Thoracic aorta (tissue), 2 donors: ENCODE measurements at places on chromosomes 11 and 22. TPM values are rescaled to one million over a fixed set of nuclear protein-coding genes. Genes with fewer than 3 reads are reported as not detected.

CD3D gene
- total RNA-seq = 1.6 TPM

GLYATL1B gene
- not detected for total RNA-seq

ST13 gene
- 105 TPM for total RNA-seq

GRCh38 chr11:17641792-17642350 is 77.5 kb upstream of the MYOD1 start:
- H3K36me3 ChIP-seq = no peaks in the 10 kb centered on the region
- no peak overlapping the region for H3K27ac ChIP-seq
- no peaks in the 10 kb centered on the region for H3K4me1 ChIP-seq
- DNase-seq = no peak
- H3K4me3 ChIP-seq = no peak overlapping the region

DNA sequence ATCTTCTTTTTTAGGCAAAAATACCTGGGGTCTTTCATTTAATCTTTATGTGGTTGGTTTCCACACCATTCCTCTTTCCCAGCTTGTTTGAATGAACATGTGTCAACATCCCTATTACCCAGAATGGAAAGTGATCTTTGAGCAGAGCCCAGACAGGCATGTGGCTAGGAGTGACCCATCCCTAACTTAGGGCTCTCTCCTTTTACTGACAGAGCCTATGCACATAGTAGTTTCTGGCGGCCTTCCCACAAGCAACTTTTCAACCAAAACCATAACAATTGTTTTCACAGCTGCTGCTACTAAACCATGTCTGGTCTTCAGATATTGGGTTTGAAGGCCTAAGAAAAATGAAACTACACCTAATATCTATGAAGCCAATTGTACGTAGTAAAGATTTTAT is 107.5 kb downstream of the TENM4 start:
- H3K36me3 ChIP-seq = no peaks in the 10 kb centered on the region
- DNase-seq = no peak
- no peak overlapping the region for H3K27ac ChIP-seq
- H3K27me3 ChIP-seq = no peaks in the 10 kb centered on the region

DNA sequence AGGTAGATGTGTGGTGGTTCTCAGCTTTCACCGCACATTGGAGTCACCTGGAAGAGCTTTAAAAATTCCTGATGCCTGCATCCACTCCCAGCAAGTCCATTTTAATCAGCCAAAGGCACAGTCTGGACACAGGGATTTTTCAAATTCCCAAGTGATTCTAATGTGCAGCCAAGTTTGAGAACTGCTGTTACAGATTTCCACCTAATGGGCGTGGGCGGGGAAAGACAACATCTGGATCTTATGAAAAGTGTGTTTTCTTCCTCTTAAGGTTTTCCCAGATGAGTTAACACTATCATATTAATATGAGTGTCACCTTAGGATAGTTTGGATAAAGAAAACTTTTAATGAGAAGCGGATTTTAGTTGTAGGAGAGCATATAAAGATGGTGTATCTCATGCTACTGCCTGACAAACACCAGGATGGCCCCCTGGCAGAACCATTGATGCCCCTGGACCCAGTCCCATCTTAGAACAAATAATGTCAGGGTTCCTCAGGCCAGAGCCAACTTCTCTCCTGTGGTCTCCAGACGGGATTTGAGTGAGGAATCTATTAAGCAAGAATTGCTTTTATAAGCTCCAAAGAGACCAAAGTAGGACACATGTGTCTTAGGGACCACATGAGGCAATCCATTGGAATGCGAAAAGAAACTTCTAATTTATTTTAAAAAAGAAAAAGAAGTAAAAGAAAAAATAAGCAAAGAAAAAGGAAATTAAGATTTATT is 31.9 kb downstream of the POU2AF1 start:
- no peak overlapping the region for H3K4me3 ChIP-seq
- no peaks in the 10 kb centered on the region for H3K27me3 ChIP-seq
- DNase-seq = no peak
- H3K4me1 ChIP-seq = peaks cover 9% of the 10 kb centered on the region
- no peaks in the 10 kb centered on the region for H3K36me3 ChIP-seq

DNA sequence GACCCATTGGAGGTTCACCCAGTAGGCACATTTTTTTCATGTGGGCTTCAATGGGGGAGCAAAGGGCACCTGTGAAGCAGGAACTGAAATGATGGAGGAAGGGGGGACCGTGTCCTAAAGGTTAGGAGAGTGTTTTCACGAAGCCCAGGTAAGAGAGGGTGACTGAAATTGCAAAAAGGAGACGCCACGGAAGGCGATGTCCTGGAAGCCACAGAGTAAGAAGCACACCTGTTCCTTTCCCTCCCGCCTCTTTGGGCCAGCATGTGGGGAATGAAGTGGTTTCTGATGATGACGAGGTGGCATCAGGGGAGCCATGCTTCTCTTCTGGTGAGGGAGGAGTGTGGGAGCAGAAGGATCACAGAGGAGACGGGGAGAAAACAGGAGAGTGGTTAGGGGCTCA is 37.0 kb upstream of the MICAL2 start:
- DNase-seq = no peak
- no peaks in the 10 kb centered on the region for H3K36me3 ChIP-seq
- H3K27me3 ChIP-seq = no peaks in the 10 kb centered on the region
- no peak overlapping the region for H3K4me3 ChIP-seq
- peaks cover 6% of the 10 kb centered on the region for H3K4me1 ChIP-seq
- H3K27ac ChIP-seq = no peak overlapping the region

DNA sequence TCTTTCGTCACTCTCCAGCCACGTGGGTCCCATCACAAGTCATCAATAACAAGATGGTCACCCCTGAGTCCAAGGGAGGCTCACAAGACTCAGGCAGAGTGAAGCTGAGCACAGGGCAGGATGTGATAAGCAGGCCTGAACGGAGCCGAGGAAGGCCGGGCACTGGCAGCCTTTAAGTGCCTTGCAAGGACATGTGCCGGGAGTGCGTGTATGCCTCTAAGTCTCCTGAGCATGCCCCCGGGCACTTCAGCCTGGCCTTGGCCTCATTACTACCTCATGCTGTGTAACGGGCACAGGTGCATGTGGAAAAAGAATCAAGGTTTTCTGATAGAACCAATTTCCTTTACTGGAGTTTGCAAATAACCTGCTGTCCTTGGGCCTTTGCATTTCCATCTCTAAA is 55.8 kb downstream of the UBASH3B start:
- no peaks in the 10 kb centered on the region for H3K36me3 ChIP-seq
- no peak overlapping the region for H3K27ac ChIP-seq
- H3K4me1 ChIP-seq = no peaks in the 10 kb centered on the region
- DNase-seq = no peak
- H3K27me3 ChIP-seq = no peaks in the 10 kb centered on the region
- no peak overlapping the region for H3K4me3 ChIP-seq

- no peak overlapping the region for H3K4me3 ChIP-seq
- peaks cover 24% of the 10 kb centered on the region for H3K4me1 ChIP-seq
- H3K27ac ChIP-seq = no peak overlapping the region
- H3K36me3 ChIP-seq = no peaks in the 10 kb centered on the region
- no peaks in the 10 kb centered on the region for H3K27me3 ChIP-seq
Observed at GRCh38 chr11:74671520-74672196, 59.6 kb downstream of the CHRDL2 start.

DNA sequence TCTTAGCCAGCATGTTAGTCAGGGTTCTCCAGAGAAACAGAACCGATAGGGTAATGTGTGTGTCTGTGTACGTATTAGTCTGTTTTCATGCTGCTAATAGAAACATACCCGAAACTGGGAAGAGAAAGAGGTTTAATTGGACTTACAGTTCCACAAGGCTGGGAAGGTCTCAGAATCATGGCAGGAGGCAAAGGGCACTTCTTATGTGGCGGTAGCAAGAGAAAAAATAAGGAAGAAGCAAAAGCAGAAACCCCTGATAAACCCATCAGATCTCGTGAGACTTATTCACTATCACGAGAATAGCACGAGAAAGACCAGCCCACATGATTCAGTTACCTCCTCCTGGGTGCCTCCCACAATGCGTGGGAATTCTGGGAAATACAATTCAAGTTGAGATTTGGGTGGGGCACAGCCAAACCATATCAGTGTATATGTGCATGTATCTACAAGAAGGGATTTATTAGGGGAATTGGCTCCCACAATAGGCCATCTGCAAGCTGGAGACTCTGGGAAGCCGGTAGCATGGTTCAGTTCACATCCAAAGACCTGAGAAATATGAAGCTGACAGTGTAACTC is 173.7 kb upstream of the NECTIN1 start:
- peaks cover 1% of the 10 kb centered on the region for H3K4me1 ChIP-seq
- no peak overlapping the region for H3K27ac ChIP-seq
- no peak for DNase-seq
- no peak overlapping the region for H3K4me3 ChIP-seq
- no peaks in the 10 kb centered on the region for H3K36me3 ChIP-seq

DNA sequence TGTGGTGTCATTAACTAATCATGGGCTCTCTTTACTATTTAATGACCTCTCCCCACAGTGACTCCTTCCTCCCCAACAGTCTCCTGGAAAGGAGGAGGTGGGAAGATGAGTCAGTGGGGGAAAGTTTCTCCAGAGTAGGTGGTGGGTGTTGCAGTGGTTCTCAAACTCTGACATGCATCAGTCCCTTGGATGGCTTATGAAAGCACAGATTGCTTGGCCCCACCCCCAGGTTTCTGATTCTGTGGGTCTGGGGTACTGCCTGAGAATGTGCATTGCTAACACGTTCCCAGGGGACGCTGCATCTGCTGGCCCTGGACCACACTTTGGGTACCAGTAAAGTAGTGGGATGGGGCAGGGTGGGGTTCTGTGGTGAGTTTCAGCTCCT is 9.8 kb downstream of the CD82 start:
- no peak for DNase-seq
- H3K27ac ChIP-seq = no peak overlapping the region
- no peak overlapping the region for H3K4me3 ChIP-seq
- H3K27me3 ChIP-seq = no peaks in the 10 kb centered on the region
- no peaks in the 10 kb centered on the region for H3K36me3 ChIP-seq

DNA sequence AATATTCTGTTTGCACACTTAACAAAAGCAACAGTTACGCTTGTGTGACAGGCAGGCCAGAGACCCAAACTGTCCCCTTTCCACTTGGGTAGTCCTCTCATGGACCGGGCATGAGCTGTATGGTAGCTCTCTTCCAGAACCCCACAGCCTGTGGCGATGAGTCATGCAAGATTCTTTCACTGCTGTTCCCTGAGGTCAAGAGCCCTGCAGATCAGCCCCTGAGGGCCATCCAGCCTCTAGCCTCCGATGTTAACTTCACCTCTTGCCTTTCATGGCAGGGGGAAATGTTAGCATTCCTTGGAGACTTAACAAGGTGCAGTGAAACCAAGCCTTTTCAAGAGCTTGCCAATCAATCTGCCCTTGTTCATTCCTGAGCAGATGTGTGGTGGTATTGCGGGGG is 63.2 kb upstream of the DEUP1 start:
- H3K27ac ChIP-seq = no peak overlapping the region
- H3K4me3 ChIP-seq = no peak overlapping the region
- no peaks in the 10 kb centered on the region for H3K27me3 ChIP-seq

DNA sequence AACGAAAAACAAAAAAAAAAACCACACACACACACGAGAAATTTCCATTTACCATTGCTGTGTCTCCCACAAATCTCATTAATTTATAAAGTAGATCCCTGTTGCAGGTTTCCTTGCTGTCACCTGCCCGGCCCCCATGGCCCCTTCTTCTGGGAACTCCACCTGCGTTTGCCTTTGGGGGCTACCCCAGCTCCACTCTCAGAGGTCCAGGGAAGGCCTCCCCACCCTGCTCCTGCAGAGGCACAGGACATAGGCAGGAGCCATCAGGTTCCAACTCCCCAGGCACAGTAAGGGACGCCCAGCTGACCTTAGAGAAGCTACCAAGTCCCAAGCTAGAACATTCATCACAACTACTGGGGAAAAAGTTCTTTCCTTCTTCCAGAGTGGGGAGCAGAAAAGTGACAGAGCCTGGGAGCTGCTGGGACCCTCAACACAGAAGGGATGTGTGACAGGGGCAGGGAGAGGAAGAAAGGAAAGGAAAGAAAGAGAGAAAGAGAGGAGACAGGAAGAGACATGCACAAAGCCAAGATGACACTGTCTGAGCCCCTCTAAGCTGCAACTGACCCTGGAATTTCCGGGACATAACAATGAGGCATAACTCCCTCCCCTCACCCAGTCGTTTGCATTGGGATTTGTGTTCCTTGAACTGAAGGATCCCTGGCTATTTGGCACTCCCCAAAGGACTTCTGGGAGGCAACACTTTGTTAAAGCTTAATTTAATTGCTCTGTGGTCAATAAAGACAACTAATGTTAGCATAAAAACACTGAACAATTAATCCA is 175.7 kb downstream of the SHANK2 start:
- no peaks in the 10 kb centered on the region for H3K4me1 ChIP-seq
- DNase-seq = no peak
- H3K27me3 ChIP-seq = no peaks in the 10 kb centered on the region

GRCh38 chr11:127962416-127962815 is 624.9 kb downstream of the ETS1 start:
- no peak overlapping the region for H3K27ac ChIP-seq
- no peaks in the 10 kb centered on the region for H3K27me3 ChIP-seq
- no peak for DNase-seq
- H3K36me3 ChIP-seq = no peaks in the 10 kb centered on the region
- no peak overlapping the region for H3K4me3 ChIP-seq

GRCh38 chr11:64862987-64863390 is 15.4 kb downstream of the EHD1 start:
- peaks cover 95% of the 10 kb centered on the region for H3K4me1 ChIP-seq
- no peak for DNase-seq
- no peaks in the 10 kb centered on the region for H3K27me3 ChIP-seq
- H3K4me3 ChIP-seq = peak overlapping the region; percentile 66
